ENCODE measurements at places on chromosomes 1 and 21. TPM values are rescaled to one million over a fixed set of nuclear protein-coding genes. Genes with fewer than 3 reads are reported as not detected.
A peak's percentile ranks its signal among the peaks of the same experiment; 100 is the strongest.

TMEM52 gene
- polyA plus RNA-seq = 3.8 TPM

TDRKH gene
- polyA plus RNA-seq = 1.9 TPM

DNA sequence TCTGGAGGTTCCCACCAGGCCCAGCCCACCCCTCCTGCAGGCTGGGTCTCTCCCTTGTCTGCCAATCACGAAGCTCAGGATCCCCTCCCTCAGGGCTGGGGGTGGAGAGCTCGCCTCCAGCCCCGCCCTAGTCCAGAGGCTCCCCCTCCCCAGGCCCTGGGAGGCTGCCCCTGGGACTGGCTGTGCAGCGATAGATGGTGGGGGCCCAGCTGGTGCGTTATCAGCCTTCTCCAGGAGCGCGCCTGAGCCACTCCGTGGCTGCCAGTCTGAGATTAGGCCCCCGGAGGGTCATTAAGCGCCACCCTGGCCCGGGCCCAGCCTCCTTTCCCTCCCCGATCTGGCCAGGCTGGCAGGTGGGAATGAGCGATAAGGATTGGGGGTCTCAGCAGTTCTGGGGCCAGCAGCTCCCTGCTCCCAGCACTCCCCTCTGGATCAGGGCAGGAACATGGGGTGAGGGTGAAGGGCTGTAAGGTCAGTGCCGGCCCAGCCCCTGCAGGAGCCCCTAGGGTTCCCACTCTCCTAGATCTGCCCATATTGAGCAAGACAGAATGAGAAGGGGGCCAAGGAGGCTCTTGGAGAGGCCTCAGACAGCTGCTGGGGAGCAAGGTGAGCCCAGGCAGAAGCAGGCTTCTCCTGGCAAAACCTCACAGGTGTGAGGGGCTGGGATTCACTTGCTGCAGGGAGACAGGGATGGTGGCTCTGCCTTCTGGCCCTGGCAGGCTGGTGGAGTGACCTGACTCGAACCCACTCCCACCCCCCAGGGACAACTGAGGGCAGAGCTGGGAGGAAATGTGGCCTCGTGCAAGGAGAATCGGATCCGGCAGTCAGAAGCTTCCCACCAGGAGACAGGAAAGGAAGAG, 8.5 kb downstream of the PDZK1IP1 start:
- peak; percentile 17 for DNase-seq
- H3K4me1 ChIP-seq = peaks cover 16% of the 10 kb centered on the region
- H3K36me3 ChIP-seq = no peaks in the 10 kb centered on the region
- no peak overlapping the region for H3K27ac ChIP-seq
- no peak overlapping the region for H3K4me3 ChIP-seq

ICOSLG gene
- polyA plus RNA-seq = 0.52 TPM

- H3K4me3 ChIP-seq = no peak overlapping the region
- H3K27me3 ChIP-seq = no peaks in the 10 kb centered on the region
- peaks cover 47% of the 10 kb centered on the region for H3K4me1 ChIP-seq
- DNase-seq = no peak
These were observed 6.7 kb upstream of the NPHP4 start for GRCh38 chr1:5998906-5999301.

GPR25 gene
- not detected for polyA plus RNA-seq

- H3K4me1 ChIP-seq = peaks cover 8% of the 10 kb centered on the region
- H3K4me3 ChIP-seq = no peak overlapping the region
- H3K27me3 ChIP-seq = no peaks in the 10 kb centered on the region
- no peak overlapping the region for H3K27ac ChIP-seq
These were observed 13.4 kb downstream of the BCAN start for GRCh38 chr1:156655151-156655903.

- no peak overlapping the region for H3K27ac ChIP-seq
- H3K4me3 ChIP-seq = no peak overlapping the region
- H3K36me3 ChIP-seq = no peaks in the 10 kb centered on the region
- H3K4me1 ChIP-seq = peaks cover 3% of the 10 kb centered on the region
- H3K27me3 ChIP-seq = no peaks in the 10 kb centered on the region
These were observed 102.7 kb downstream of the ZNF281 start for GRCh38 chr1:200306944-200307754.

LCE2A gene
- not detected for polyA plus RNA-seq

LCE6A gene
- not detected for polyA plus RNA-seq

- H3K4me1 ChIP-seq = peaks cover 16% of the 10 kb centered on the region
- no peak for DNase-seq
- H3K27me3 ChIP-seq = no peaks in the 10 kb centered on the region
- no peak overlapping the region for H3K27ac ChIP-seq
- no peaks in the 10 kb centered on the region for H3K36me3 ChIP-seq
- H3K4me3 ChIP-seq = no peak overlapping the region
These were observed 201.0 kb downstream of the USH2A start for GRCh38 chr1:216222288-216222687.

- no peaks in the 10 kb centered on the region for H3K4me1 ChIP-seq
- no peaks in the 10 kb centered on the region for H3K36me3 ChIP-seq
- no peak for DNase-seq
- no peak overlapping the region for H3K27ac ChIP-seq
- no peaks in the 10 kb centered on the region for H3K27me3 ChIP-seq
These were observed 235.3 kb downstream of the TOMM20 start for GRCh38 chr1:234893359-234893724.

- peak overlapping the region; percentile 78 for H3K4me3 ChIP-seq
- DNase-seq = no peak
- no peaks in the 10 kb centered on the region for H3K36me3 ChIP-seq
These were observed 77.4 kb downstream of the NDUFS5 start for GRCh38 chr1:39103328-39104157.

- no peak overlapping the region for H3K4me3 ChIP-seq
- no peak for DNase-seq
- H3K36me3 ChIP-seq = no peaks in the 10 kb centered on the region
- no peak overlapping the region for H3K27ac ChIP-seq
- no peaks in the 10 kb centered on the region for H3K4me1 ChIP-seq
- no peaks in the 10 kb centered on the region for H3K27me3 ChIP-seq
These were observed 575.0 kb upstream of the CHRM3 start for GRCh38 chr1:238811211-238811879.

DNA sequence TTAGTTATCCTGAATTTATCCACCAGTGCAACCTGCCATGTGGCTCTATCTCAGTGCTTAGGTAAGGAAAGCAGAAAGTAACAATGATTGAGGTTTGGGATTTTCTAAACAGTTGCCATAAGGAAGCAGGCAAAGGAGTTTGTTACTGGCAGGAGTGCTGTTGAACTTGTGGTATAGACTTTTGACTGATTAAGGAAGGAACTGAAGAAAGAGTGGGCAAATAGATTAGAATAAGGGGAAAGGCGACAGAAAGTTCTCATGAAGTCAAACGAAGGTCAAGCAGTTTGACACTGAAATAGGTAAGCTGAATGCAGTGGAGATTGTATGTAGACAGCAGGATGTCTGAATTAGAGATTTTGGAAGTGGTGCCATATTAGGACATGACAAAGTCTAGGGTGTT, 24.2 kb upstream of the CR2 start:
- no peak overlapping the region for H3K4me3 ChIP-seq
- no peaks in the 10 kb centered on the region for H3K4me1 ChIP-seq
- no peak overlapping the region for H3K27ac ChIP-seq
- H3K36me3 ChIP-seq = no peaks in the 10 kb centered on the region

DNA sequence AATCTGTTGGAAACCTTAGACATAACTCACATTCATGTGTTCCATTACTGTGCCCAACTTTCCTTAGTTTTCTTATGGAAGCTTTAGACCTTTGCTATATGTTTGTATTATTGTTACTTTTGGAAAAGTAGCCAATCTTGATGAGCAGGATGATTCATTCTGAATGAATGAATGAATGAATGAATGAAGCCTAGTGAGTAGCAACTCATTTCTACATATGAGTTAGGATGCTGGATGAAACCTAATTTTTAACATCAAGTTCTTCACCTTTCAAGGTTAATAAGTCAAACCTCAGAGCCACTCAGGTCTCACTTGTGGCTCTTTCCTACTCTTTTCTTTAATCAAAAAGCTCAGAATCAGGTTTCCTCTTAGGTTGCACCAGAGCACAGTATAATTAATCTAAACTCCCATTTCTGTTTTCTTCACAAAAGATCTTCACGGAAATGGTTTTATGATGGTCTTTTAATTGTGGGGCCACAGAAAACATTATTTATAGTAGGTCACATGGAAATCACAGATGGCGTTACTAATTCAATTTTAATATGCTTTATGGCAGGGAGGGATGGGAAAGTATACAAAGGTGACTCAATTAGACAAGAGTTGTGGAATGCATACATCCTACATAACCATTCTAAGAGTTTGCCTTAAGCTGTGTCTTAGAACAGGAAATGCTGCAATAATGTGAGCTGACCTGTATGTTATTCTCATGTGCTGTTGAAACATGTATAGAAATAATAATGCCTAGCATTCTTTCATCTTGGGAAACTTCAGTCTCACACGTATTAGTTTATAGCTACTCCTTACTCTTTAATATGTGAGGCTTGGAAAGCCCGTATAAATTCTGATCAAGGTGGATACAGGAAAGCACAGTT, 4.5 kb upstream of the DDX59 start:
- DNase-seq = no peak
- no peaks in the 10 kb centered on the region for H3K27me3 ChIP-seq
- no peaks in the 10 kb centered on the region for H3K36me3 ChIP-seq
- no peak overlapping the region for H3K27ac ChIP-seq
- H3K4me3 ChIP-seq = no peak overlapping the region

LDLRAD1 gene
- polyA plus RNA-seq = not detected

- no peak overlapping the region for H3K4me3 ChIP-seq
- H3K27ac ChIP-seq = no peak overlapping the region
- no peaks in the 10 kb centered on the region for H3K36me3 ChIP-seq
- H3K4me1 ChIP-seq = no peaks in the 10 kb centered on the region
These were observed 15.2 kb downstream of the SLC27A3 start for GRCh38 chr1:153790313-153790965.

- H3K4me1 ChIP-seq = peaks cover 15% of the 10 kb centered on the region
- H3K27ac ChIP-seq = peak overlapping the region; percentile 100
- DNase-seq = no peak
- H3K4me3 ChIP-seq = peak overlapping the region; percentile 98
These were observed 2.4 kb downstream of the MCL1 start for GRCh38 chr1:150576794-150577556.

SFN gene
- 0.23 TPM for polyA plus RNA-seq

GRCh38 chr1:94971491-94971924, 44.6 kb upstream of the CNN3 start:
- DNase-seq = no peak
- H3K4me1 ChIP-seq = peaks cover 16% of the 10 kb centered on the region
- 0 out of 2 replicates have a peak overlapping the region, but pooled peaks have one; percentile 9 for H3K4me3 ChIP-seq
- no peaks in the 10 kb centered on the region for H3K27me3 ChIP-seq
- peak overlapping the region; percentile 76 for H3K27ac ChIP-seq
- no peaks in the 10 kb centered on the region for H3K36me3 ChIP-seq

DNA sequence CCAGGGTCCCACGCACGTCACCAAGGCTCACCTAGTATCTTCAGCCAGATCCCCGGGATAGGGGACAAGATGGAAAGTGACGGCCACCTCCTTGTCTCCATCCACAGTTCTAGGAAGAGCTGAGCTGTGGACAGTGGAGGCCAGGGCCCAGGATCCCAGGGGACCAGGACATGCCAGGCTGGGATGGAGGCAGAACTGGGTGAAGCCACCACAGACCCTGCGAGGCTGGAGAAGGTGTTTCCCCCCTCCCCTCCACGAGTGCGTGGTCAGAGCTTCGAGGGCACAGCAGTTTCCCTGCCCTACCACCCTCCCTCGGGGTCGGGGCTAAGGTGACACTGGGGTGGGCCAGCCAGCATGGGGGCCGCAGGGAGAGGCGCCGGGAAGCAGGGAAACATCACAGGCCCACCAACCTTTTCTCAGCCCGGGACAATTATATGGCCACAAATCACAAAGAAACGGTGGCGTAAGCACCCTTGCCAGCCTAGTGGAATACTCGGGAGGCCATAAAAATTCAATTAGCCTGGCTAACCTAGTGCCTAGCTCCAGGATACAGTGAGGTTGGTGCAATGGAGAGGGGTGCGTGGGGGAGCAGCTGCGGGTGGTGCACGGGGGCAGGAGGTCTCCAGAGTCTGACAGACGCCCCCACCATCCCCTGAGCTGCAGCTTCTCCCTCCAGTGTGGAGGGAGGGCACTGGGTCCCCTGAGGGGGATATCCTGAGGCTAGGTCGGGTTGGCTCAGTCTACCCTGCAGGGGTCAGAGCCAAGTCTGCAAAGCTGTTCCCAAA, 13.4 kb downstream of the DRAXIN start:
- H3K27ac ChIP-seq = no peak overlapping the region
- no peaks in the 10 kb centered on the region for H3K36me3 ChIP-seq
- H3K4me3 ChIP-seq = no peak overlapping the region
- H3K4me1 ChIP-seq = no peaks in the 10 kb centered on the region
- H3K27me3 ChIP-seq = no peaks in the 10 kb centered on the region

GRCh38 chr21:26225046-26225445, 54.5 kb upstream of the APP start:
- no peak overlapping the region for H3K4me3 ChIP-seq
- H3K27me3 ChIP-seq = no peaks in the 10 kb centered on the region
- no peaks in the 10 kb centered on the region for H3K4me1 ChIP-seq
- DNase-seq = no peak

NPR1 gene
- polyA plus RNA-seq = 0.05 TPM

GRCh38 chr1:155977690-155978324, 540 bp downstream of the ARHGEF2 start:
- no peaks in the 10 kb centered on the region for H3K36me3 ChIP-seq
- H3K4me1 ChIP-seq = peaks cover 42% of the 10 kb centered on the region
- H3K27me3 ChIP-seq = no peaks in the 10 kb centered on the region
- peak overlapping the region; percentile 93 for H3K27ac ChIP-seq

DNA sequence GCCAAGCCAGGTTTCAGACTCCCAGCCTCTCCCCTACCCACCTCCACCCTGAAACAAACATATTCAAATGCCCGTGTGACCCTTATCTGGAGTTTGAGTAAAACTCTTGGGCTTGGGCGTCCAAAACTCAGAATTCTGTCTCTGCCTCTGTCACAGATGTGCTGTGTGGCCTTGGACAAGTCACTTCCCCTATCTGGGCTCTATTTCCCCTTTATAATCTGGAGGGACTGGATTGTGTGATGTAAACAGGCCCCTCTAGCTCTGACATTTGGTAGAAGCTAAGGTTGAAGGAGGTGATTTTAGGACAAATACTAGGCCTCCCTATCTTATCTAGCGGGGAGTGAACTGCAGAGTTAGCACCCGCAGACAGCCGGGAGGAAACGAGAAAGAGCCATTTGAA, 67.5 kb downstream of the IGSF21 start:
- no peak overlapping the region for H3K27ac ChIP-seq
- DNase-seq = no peak
- no peaks in the 10 kb centered on the region for H3K27me3 ChIP-seq
- H3K4me1 ChIP-seq = no peaks in the 10 kb centered on the region
- no peaks in the 10 kb centered on the region for H3K36me3 ChIP-seq

- H3K27ac ChIP-seq = no peak overlapping the region
- H3K36me3 ChIP-seq = no peaks in the 10 kb centered on the region
- no peak for DNase-seq
- peaks cover 9% of the 10 kb centered on the region for H3K27me3 ChIP-seq
- no peaks in the 10 kb centered on the region for H3K4me1 ChIP-seq
These were observed 5.0 kb upstream of the CACNA1E start for GRCh38 chr1:181478306-181478705.

DNA sequence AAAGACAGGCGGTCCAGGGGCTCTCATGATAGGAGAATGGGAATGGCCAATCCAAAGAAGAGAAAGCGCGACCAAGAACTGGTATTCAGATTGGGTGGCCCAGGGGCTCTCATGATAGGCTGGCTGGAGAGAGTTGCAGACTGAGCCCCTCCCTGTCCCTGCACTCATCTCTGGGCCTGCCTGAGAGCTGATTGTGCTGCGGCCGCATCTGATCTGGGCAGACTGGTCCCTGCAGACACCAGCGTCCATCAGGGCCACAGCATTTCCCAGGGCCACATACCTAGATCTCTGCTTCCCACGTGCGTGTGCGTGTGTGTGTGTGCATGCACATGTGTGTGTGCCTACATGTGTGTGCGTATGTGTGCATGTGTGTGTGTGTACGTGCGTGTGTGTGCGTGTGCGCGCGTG, 30.4 kb upstream of the MAN1C1 start:
- H3K4me1 ChIP-seq = no peaks in the 10 kb centered on the region
- no peak overlapping the region for H3K27ac ChIP-seq
- no peaks in the 10 kb centered on the region for H3K27me3 ChIP-seq
- no peaks in the 10 kb centered on the region for H3K36me3 ChIP-seq
- H3K4me3 ChIP-seq = no peak overlapping the region
- no peak for DNase-seq

Measured in SK-N-SH (cell line).